H7 (cell line): ENCODE measurements at places on chromosomes 7 and 10.

- no peak for DNase-seq
These were observed 56.9 kb upstream of the PPP1R3C start for GRCh38 chr10:91689731-91690168.

DNA sequence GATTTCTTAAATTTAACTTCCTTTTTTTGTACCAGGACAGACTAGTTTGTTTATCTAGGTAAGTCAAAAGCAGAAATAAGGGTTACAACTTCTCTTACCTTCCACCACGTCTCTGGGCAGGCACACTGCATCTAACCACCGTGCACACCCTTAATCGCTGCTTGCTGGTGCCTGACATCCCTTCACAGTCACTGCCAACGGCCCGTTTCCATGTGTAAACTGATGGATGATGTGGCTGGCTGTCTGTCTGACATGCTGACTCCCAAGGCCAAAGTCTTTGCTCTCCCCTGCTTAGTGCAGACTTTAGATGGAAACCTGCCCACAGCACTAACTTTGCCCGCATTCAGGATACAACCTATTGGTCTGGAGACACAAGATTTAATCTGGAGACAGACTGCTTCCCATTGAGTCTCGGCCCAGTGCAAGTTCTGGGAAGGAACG lies 1.1 kb downstream of the TMEM273 start:
- DNase-seq: no peak

DNA sequence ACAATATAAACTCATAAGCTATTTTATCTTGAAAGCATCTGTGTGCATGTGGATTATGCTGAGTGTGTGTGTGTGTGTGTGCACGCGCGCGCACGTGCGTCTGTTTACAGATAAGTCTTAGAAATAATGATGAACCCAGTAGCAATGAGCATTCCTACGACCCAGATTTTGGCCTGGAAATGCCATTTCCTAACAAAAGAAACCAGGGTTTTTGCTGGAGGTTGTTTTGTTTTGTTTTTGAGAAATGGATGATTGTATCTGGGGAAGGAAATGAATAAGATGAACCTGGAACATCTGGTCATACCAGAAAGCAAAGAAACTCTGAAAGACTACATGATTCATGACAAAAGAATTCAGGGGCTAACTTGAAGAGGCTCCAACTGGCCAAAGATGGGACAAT lies 22.1 kb upstream of the LMOD2 start:
- DNase-seq: no peak

DNA sequence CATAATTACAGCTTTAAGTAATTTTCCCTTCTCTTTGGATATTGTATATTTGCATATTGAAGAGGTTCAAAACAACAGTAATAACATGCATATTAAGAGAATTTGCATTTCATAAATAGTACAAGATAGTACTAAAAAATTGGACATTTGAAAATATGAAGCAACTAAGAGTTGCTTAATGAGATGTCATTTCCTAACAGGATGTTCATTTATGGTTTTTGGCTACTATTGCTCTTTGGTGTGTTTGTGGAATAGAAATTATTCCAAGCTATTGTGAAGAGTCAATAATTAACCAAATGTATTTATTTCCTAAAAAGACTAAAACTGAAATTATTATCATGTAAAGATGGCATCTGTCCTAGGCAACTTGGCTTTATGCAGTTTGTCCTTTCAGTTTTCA lies 4.1 kb upstream of the SGCE start:
- DNase-seq: no peak

GRCh38 chr10:4883079-4883739 lies 57.2 kb downstream of the AKR1E2 start:
- no peak for DNase-seq

GRCh38 chr7:27842851-27843250 lies 102.9 kb downstream of the TAX1BP1 start:
- DNase-seq: peak; percentile 45
